Transverse colon (tissue), 4 donors: ENCODE measurements at places on chromosomes 7 and 10.
A peak's percentile ranks its signal among the peaks of the same experiment; 100 is the strongest.

GRCh38 chr7:76106893-76107292, 59.0 kb downstream of the MDH2 start:
- no peak for DNase-seq

DNA sequence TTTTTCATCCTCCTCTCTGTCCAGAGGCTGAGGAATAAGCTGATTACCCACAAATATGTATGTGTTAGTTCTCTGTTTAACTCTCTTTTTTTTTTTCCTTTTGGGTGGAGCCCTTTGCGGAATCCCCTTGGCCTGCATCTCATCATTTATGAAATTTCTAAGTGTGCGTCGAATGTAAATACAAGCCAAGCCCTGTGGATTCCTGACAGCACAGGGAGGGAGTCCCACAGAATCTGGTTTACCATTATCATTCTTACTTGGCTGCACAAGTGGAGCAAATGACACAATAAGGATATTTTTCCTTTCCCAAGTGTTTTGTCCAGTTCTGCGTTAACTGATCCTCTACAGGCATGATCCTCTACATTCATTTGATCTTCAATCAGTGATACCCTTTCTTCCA, 11.4 kb downstream of the STK31 start:
- DNase-seq = no peak

GRCh38 chr10:29946953-29947700, 112.3 kb downstream of the JCAD start:
- no peak for DNase-seq

DNA sequence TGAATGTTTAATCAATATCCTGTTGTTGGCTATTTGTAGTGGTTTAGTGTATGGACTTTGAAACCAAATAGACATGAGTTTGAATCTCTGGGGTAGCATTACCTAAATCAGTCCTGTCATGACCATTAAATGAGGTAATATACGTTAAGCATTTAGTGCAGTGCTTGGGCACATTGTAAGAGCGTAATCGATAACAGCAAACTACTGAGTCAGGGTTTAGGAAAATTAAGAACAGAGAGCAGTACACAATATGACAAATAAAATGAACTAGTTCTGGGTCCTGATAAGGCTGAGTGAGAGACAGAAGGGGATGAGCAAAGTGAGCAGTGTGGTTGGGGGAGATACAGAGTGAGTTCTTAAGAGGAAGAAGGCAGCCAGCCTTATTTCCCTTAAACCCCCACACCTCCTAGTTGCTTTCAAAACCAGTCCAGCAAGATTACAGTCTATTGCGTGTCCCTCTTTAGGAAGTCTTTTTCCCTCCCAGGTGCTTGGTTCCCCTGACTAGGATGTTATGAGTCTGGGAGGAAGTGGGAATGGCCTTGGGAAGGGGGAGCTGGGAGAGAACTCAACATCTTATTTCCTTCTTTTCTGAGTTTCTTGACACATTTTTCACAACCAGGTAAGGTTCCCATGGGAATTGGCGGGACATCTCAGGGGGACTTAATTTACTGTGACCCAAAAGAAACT, 171.0 kb downstream of the SND1 start:
- no peak for DNase-seq

DNA sequence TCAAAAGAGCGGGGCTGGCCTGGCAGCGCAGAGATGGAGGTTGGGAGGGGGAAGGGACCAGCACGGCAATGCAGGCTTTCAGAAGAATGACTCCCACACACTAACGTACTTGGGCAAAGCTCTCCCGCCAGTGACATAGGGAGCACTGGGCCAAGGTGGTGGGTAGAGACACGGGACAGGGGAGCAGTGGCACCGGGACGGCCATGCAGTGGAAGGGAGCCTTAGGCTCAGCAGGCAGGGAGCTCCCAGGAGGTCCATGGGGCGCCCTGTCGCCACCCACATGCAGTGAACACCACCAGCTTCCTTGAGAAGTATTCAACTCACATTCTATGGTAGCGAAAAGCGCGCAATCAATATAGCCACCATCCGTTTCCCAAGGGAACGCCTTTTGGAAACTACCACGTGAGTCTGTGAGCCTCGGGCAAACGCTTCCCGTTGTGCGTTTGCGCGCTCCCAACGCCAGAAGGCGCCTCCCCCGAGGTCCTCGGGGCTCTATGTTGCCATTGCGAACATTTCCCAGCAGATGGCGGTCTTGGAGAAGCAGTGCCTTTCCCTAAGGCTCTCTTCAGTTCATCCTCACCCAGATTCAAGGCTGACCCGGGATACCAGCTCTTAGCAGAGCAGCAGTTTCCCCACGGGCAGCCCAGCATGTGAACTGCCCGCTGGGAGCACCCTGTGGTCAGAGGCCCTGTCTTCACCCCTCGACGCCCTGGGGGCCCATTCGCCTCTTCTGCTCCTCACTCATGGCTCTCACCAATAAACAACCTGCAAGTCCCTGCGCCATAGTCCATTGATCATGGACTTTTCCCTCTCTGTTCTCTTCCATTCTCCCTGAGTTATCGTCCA, 16.4 kb upstream of the OPALIN start:
- DNase-seq = peak; percentile 88

- no peak for DNase-seq
These were observed 106.7 kb downstream of the REEP3 start for GRCh38 chr10:63627881-63628296.
